Amygdala (tissue), 56 donors: ENCODE measurements at places on chromosomes 5 and 9.

DNA sequence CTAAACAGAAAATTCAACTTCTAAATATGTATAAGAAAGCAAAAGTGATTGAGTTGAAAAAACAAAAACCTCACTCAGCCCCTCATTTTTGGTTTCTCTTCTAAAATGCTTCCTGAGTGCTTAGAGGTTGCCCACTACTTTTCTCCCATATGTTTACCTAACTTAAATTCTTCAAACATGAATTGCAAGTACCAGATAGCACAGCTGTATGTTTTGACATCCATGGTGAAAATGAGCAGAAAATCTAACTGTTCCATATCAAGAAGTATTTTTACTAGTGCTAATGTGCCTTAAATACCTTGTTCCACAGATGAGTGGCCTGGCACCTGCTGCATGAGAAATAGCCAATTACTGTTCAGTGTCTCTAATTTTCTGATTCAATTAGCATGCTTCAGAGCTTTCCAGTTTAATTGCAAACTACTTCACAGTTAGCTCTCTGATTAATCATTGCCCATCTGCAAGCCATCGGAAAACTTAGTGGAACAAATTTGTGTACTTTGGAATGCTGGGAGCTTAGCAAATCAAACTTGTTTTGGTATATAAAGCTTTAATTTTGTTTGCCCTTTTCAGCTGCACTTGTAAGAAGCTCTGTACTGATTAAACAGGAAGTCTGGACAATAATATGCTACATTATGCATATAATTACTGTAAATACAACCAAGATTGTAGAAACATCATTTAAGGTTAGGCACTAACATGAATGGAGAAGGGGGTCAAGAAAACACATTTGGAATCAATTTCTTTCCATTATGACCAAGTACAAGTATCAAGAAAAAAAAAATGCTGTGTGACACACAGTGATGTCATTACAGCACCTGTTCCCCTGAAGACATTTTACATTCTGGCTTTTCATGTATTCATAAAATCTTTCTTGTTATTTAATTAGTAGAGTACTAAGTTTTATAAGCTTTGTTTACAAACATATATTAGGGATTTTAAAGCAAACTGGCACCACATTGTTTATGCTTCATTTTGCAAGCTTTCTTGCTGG, 65.6 kb downstream of the POU5F2 start:
- DNase-seq: no peak

GRCh38 chr5:84218546-84218945, 166.1 kb downstream of the EDIL3 start:
- no peak for DNase-seq

- DNase-seq: no peak
These were observed 67.5 kb downstream of the SEMA6A start for GRCh38 chr5:116507051-116507537.

DNA sequence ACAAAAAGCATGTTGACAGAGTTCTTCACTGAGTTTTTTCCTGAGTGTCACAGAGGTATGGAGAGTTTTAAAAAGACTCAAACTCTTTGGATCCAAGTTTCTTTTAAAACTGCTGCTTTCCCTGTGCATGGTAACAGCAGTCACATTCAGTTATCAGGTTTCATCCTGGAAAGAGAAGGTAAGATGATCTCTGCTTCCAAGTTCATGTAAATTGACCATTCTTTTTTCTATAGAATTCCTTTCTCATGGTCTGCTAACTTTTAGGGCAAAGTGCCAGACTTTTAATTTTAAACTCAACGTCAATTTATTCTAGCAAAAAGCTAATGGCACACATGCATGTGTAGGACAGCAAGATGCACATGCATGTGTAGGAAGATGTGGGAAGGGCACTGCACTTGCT, 52.5 kb upstream of the PRLR start:
- no peak for DNase-seq

DNA sequence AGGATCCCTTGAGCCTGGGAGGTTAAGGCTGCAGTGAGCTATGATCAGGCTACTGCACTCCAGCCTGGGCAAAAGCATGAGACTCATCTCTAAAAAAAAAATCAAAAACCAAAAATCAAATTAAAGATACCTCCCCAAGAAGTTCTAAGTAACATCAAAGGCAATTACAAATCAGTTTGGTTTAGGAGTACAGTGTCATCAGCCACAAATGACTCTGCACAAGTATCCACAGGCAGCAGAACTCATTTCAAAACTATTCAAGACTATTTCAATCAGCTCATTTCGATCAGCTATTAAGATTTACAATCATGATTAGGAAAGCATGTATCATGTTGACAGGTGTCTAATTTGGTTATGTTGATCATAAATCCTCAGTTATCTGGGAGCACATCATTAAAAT, 19.1 kb downstream of the TRMO start:
- no peak for DNase-seq
